Activated CD4-positive, alpha-beta T cell treated with anti-CD3 and anti-CD28 coated beads for 4 hours (primary cell): ENCODE measurements at places on chromosomes 4 and X.

DNA sequence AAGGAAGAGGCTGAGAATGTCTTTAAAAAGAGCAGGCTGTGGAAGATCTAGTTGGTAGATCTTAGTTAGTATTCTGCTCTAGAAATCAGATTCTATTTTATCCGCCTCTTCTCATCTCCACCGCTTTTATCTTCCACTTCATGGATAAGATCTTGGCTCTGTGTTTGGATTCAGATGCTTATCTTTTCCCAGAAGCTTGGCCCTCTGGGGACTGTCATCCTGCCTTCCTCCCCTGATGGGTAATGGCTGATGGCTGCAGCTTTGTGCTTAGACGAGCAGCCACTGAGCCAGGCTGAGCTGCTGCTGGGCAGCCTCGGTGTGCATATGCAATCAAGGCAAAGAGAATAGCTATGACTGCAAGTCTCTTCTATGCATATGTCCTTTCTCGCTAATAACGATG lies 23.5 kb downstream of the TRIML1 start:
- no peak for DNase-seq

DNA sequence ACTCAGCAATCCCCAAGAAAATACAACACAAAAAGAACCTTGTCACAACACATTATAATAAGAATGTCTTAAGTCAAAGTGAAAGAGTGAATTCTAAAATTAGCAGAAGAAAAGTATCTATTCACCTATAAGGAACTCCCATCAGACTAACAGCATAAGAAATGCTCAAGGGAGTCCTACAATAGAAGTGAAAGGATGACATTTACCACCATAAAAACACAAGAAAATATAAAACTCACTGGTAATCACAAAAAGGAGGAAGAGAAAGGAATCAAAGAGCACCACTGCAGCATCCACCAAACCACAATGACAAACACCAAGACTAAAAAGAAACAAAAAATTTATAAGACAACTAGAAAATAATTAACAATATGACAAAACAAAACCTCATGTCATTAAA lies 257.0 kb upstream of the AGTR2 start:
- no peak for DNase-seq

DNA sequence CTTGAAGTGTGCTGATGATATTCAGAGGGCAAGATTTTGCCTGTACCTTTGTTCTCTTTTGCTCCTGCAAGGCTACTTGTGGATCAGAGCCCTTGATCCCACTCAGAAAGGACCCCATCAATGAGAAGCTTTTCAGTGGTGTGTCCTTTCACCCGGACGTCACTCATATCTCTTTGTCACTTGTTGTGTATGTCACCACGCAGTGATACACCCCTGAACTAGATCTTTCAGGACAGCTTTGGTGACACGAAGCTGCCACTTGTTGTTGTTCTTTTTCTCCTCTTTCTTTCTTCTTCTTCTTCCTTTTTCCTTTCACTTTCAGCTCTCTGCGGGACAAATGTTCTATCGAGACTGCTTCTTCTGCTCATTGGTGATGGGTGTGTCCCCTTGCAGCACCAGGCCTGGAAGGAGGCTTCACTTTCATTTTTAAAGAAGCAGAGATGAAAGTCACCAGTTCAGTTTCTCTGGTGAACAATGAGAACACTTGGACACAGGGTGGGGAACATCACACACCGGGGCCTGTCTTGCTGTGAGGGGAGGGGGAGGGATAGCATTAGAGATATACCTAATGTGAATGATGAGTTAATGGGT lies 83.6 kb downstream of the NBDY start:
- peak; percentile 19 for DNase-seq

- DNase-seq, result no peak
These were observed 171.4 kb upstream of the ANXA3 start for GRCh38 chr4:78379991-78380729.
